GM13976 (cell line): ENCODE measurements at places on chromosomes 5 and 9.

GRCh38 chr9:120846906-120847305 is 4.2 kb upstream of the PSMD5 start:
- no peak for DNase-seq

GRCh38 chr9:18720691-18721090 is 246.7 kb downstream of the ADAMTSL1 start:
- DNase-seq: no peak

GRCh38 chr5:148569948-148570347 is 84.4 kb downstream of the HTR4 start:
- no peak for DNase-seq

GRCh38 chr9:137070201-137070905 is at the start of gene SAPCD2:
Gene SAPCD2 (minus strand): TSS chr9:137070557. CDS start chr9:137070460, 97 bp downstream.
- peak; percentile 95 for DNase-seq

GRCh38 chr5:72474516-72474915 is 32.7 kb downstream of the ZNF366 start:
- DNase-seq: no peak

GRCh38 chr9:504921-505740 is 290.5 kb downstream of the DOCK8 start:
- peak; percentile 50 for DNase-seq

- DNase-seq: no peak
These were observed 92.9 kb downstream of the RXRA start for GRCh38 chr9:134419000-134419683.

- no peak for DNase-seq
These were observed 225.8 kb downstream of the MEF2C start for GRCh38 chr5:88657136-88657535.

DNA sequence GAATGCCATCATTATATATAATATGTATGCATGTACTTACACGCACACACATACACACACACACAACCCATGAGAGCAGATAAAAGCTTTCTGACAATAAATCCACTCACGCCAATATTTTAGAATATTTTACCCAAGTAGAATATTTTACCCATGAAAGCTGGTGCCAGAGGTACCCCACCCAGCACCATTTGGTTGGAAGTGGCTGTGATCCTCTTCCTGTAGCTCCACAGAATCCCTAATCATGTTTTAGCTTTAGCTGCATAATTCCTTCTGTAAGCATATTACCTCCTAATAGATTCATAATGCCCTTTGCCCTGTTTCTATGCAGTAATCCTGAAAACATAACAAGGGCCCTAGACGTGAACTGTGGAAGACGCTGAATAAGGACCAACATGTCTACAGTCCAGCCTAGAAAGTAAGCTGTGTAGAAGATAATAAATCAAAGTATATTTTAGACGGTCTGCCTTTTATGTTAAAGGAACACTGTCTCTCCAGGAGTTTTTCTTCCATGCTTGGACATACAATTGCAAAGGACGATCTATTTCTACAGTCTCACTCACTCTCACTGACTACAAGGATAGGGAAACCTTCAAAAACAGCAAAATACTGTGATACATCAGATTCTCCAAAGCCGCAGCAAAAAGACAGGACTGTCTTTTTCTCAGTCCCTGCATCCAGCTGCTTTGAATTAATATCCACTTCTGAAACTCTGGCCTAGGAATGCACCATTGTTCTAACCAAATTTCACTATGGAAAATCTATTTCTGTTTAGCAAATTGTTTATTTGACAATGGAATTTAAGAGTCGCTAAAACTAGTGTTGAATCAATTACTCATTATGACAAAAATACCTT is 98.2 kb downstream of the USP20 start:
- no peak for DNase-seq

- DNase-seq: no peak
These were observed at the start of gene CDH18 for GRCh38 chr5:19987612-19988361. Gene CDH18 (minus strand): TSS chr5:19988200. CDS start chr5:19838986, 149,214 bp downstream.

- no peak for DNase-seq
These were observed 39.1 kb downstream of the RETREG1 start for GRCh38 chr5:16577677-16578076.

- DNase-seq: no peak
These were observed 307.0 kb downstream of the OSTF1 start for GRCh38 chr9:75395336-75395735.

DNA sequence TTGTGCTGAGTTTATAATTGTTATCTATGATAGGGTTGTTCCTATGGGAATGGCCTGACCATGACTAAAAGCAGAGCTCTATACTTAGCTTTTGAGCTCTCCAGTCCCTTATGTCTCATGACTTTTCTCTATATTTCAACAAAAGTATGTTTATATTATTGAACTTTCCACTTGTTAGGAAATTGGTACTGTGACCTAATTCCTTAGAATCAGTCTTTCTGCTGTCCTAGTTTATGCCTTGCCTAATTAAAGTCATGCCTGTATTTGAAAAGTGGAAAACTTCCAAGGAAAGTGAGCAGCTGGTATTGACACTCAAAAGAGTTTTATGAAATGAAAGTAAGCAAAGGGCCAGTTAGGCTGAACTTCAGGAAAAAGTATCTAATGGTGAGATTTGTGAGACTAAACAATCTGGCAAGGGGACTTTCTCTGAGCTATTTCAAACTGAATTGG is 68.6 kb downstream of the XRCC4 start:
- DNase-seq: no peak

GRCh38 chr9:98750364-98751060 is 41.8 kb upstream of the GABBR2 start:
- DNase-seq: no peak

DNA sequence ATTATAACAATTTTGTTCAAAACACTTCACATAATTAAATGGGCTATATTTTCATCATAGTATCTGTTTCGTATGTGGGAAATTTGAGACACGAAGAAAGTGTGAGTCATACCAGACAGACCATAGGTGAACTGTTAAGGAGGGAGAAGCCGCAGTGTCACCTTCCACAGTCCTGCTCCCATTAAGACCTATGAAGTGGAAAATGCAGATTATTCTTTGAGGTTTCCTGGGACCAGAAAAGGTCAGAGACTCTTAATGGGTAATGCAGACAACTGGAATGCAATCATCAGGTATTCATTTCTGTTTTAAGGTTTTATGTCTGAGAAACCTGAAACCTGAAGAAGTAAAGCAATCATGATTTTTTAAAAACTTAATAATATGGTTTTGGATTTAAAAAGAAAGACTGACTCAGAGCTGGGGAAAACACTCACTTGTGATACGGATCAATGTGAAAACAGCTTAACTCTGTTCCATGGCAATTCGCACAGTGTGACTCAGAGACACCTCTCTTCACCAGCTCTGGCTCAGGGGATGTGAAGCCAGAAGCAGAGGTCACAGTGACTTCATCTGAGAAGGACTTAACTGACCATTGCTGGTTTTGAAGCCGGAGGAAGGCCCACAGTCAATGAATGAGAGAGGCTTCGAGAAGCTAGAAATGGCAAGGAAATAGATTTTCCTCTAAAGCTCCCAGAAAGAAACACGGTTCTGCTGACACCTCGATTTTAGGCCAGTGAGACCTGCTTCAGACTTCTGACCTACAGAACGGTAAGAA is 17.2 kb upstream of the GCNT1 start:
- DNase-seq: peak; percentile 47

DNA sequence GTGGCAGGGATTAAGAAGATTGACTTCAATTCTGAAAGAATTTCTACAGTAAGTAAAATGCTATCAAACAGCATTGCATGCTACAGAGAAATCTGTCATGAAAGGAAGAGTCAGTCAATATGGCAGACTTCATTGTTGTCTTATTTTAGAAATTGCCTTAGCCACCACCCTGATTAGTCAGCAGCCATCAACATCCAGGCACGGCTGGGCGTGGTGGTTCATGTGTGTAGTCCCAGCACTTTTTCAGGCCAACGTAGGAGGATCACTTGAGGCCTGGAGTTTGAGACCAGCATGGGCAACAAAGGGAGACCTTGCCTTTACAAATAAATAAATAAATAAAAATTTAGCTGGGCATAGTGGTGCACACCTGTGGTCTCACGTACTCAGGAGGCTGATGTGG is 46.6 kb downstream of the RMI1 start:
- no peak for DNase-seq

GRCh38 chr9:99104459-99105151 is at the start of gene TGFBR1:
Gene TGFBR1 (plus strand): TSS chr9:99105113. CDS start chr9:99105206, 93 bp downstream.
- DNase-seq: peak; percentile 98

DNA sequence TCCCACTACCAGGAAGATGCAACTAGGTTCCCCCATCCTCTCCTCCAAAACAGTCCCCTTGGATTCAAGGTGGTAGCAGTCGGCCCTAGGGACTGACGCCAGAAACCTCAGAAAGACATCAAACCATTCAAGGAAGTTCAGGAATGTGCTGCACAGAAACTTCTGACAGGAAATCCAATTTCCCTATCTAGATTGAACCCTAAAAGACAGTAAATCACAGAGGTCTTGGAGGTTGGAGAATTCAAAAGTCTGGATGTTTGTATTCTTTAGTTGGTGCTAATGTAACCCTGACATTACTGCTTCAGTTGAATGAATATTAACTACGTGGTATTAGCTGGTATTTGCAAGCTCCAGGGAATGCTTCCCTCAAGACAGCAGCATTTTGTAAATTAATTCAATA is 125.3 kb downstream of the SYK start:
- DNase-seq: no peak

- DNase-seq: no peak
These were observed at the start of gene PTCH1 for GRCh38 chr9:95516734-95517558. Gene PTCH1 (minus strand): TSS chr9:95516971.

GRCh38 chr5:158565017-158565789 is 534.5 kb downstream of the EBF1 start:
- no peak for DNase-seq

DNA sequence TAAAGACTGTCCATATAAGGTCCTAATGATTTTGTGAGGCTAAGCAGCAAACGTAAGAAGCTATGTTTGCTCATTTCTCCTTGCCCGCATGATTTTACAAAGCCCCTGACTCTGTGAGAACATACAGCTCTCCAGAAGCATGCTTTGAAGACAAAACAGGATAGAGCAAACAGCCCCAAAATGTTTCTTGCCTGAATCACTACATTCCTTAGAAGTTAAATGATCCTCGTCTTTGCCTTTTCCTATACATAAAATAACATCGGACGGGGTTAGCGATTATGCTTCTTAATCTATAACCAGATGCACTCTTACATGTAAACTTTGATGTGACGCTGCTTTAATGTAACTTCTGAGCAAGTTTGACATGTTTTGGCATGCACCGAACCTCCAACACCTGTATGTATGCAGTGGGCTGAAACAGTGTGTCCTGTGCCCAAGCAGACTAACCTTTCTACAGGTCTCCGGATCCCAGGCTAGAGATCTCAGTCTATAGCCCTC is 353.7 kb downstream of the CETN3 start:
- no peak for DNase-seq

GRCh38 chr9:132008855-132009812 is 70.5 kb downstream of the MED27 start:
- DNase-seq: no peak

- no peak for DNase-seq
These were observed 26.0 kb upstream of the GHR start for GRCh38 chr5:42397267-42397666.

DNA sequence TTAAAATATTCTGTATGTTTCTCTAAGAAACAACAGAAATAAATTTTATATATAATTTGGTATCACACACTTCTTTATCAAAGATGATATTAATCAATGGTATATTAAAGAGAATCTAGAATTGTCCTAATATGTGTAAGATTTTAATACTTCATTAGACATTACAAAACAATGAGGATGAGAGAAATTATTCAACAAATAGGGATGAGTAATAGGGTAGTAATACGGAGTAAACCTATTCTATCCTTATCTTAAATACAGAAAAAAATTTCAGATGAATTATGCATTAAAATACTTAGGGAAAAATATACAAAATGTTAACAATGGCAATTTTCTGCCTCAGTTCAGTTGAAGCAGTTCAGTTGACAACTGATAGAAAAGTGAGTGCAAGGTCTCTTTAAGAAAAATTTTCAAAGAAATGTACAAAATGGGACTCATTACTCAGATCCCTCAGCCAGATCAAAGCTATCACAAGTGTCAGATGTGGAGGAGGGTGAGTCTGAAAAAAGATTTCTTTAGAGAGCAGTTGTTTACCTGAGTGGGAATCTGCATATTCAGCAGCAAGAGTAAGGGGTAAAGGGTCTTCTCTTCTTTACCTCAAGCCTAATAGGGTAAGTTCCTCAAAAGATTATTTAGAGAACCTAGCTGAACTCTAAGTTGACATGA is 56.7 kb upstream of the GCNT4 start:
- DNase-seq: no peak

- DNase-seq: no peak
These were observed 9.4 kb upstream of the TENT2 start for GRCh38 chr5:79602889-79603288.

DNA sequence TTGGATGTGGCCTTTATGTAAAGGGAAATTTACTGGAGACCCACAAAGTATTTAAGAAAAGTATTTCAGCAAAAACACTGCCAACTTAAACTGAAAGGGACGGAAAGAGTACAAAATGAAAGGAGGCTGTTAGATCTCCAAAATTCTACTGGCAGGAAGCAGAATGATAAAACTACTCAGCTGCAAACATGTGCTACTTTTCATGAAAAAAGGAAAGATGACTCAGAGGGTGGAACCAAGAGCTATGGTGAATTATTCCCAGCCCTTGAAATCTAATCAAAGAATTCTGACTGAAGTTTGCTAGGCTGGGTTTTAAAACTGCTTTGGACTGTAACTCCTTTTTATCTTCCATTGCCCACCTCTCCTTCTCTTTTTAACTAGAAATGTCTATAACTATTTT is 58.6 kb upstream of the ZBED3 start:
- DNase-seq: no peak

DNA sequence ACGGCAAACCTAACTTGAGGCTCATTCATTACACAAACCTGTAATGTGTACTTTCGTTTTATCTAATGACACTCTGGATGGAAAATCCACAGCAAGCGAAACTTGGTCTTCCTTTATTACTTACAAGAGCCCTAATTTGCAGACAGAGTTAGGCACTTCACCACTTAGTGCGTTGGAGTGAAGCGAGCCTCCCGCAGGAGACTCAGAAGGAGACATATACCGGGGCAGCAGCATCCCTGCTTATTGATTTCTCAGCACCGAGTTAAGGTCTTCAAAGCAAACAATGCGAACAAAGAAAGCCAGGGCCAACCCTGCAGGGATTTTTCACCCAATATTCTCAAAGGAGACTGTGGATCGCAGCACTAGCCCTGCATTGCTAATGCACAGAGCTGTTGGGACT is 28.6 kb downstream of the LSM11 start:
- DNase-seq: no peak

DNA sequence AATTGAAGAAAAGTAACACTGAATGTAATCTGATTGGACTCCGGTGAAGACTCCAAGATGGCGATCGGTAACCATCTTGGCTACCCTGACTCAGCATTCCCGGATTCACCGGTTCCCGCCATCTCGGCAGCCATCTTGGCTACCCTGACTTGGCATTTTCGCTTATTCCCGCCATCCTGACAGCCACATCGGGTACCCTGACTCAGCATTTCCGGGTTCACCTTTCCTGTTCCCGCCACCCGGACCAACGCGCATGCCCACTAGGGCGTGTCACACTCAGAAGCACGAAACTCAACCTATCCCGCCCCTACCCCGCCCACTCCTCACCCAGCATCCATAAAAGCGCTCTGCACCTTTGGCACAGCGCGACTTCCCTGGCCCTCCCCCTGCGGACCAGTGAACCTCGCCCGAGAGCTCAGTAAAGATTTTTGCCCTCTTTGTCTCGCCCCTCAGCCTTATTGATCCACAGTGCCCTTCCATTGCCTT is 17.2 kb downstream of the SPTLC1 start:
- DNase-seq: no peak

- no peak for DNase-seq
These were observed 178.3 kb downstream of the DNAH5 start for GRCh38 chr5:13766236-13766635.

GRCh38 chr5:141637123-141637766 is 448 bp downstream of the RELL2 start:
- DNase-seq: peak; percentile 53
